ENCODE measurements at places on chromosomes 3 and 15.

DNA sequence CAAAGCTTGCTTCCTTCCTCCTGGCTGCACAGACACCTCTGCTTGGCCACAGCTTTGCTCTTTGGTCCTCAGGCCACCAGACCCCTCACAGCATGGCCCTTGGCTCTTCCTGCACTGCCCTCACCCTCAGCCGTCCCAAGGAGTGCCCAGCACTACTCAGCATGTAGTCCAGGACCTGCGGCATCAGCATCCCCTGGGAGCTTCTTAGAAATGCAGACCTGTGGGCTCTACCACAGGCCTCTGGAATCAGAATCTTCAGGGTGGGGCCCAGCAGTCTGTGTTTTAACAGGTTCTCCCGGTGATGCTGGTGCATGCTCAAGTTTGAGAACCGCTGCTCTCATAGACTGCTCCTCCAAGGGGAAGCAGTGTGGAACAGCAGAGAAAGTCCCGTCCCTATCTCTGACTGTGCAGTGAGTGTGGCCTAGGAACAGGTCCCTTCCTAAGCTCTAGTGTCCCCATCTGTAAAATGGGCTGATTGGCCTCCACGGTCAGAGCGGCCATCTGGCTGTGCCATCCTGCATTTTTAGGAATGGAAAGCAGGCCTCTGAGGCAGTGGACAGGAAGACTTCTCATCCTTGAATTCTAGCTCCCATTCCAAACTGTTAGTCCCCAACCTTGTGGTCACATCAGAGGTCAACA, 36.6 kb downstream of the GOLGA6A start:
- no peak for DNase-seq

GRCh38 chr3:70914862-70915261, 602.4 kb upstream of the MDFIC2 start:
- DNase-seq = no peak

- DNase-seq = no peak
These were observed 495.3 kb upstream of the AGTR1 start for GRCh38 chr3:148202386-148202785.

DNA sequence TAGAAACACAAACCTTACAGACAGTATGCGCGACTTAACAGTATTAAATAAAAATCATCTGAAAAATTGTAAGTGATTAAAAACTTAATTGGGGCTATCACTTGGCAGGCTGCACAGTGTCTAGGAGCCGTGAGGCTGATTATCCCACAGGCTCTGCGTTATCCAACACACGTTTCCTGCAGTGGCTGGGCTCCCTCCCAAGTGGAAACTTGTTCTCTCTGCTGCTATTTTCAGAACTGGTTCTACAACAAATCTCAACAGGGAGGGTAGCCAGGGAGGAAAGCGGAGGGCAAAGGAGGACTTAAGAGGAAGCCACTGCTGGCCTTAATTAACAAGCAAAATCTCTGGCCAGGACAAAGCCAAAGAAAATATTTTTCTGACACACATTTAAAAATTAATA, 555.2 kb downstream of the MAGI1 start:
- no peak for DNase-seq

- no peak for DNase-seq
These were observed 45.4 kb upstream of the UBE2E1 start for GRCh38 chr3:23760325-23760724.

DNA sequence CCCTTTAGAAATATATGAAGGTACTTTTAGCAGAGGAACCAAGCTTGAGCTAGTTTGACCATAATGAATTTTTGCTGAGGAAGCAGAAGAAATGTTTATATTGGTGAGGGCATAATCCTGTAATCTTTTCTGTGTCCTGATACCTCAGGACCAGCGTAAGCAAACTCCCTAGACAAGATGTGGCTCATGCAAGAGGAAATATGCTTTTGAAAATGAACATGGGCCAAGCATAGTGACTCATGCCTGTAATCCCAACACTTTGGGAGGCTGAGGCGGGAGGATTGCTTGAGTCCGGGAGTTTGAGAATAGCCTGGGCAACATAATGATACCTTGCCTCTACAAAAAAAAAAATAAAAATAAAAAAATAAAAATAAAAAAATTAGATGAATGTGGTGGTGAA, 78.5 kb downstream of the PPARG start:
- DNase-seq = no peak

- DNase-seq = peak; percentile 78
These were observed 357.7 kb downstream of the CLSTN2 start for GRCh38 chr3:140292684-140293083.

DNA sequence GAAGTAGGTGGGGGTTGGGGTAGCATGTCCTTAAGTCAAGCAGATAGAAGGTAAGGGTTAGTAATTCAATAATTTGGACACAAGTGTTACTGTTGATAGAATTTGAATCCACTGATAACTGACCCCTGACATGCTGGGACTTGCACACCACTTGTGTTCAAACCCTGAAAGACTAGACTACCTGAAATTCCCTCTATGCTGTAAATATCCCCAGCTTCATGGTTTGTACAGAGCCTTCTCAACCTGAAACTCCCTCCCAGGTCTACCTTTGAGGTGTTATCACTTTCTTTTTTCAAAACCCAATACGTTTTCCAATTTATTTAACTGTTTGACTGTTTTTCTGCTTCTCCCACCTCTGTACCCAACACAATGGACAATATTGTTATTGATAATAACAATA, 459.6 kb downstream of the NLGN1 start:
- DNase-seq = no peak

DNA sequence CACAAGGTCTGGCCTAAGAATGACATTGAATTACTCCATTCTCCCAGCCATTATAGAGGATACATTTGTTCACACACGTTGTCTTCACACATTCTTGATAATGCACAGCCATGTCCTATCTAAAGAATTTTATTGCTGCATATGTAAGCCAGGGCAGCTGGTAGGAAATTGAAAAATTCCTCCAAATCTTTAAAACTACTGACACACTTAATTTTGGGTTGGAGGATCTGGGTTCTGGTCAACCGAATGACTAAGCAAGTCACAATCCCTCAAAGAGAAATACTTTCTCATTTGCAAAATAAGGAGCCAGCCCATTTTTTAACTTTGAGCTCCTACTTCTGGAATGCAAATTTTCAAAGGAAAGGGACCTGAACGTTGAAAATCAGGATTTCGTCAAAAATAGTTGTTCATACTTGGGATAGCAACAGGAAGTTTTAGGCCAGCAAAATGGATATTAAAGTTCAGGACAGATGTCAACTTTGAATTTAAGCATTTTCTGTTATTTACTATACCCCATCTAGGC, 638.3 kb downstream of the NTRK3 start:
- DNase-seq = no peak

- no peak for DNase-seq
These were observed 69.8 kb upstream of the GCNT3 start for GRCh38 chr15:59541750-59542149.

- DNase-seq = no peak
These were observed 507.6 kb downstream of the FHIT start for GRCh38 chr3:60743631-60744164.

DNA sequence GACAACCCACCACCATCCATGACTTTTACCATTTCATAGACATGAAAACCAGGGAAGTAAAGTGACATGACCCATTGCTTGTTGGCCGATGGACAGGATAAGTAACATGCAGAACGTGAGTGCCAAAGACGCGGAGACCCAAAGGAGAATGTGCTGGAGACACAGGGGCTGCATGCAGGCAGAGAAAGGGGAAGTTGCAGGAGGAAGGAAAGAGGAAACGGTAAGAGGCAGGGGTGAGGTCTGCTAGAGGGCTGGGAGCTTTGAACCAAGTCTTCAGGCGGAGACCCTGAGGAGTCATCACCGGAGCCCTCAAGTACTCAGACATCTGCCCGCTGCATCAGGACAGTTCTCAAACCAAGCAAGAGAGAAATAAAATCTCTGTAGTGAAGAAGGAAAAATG, 34.9 kb downstream of the MAGEF1 start:
- no peak for DNase-seq

DNA sequence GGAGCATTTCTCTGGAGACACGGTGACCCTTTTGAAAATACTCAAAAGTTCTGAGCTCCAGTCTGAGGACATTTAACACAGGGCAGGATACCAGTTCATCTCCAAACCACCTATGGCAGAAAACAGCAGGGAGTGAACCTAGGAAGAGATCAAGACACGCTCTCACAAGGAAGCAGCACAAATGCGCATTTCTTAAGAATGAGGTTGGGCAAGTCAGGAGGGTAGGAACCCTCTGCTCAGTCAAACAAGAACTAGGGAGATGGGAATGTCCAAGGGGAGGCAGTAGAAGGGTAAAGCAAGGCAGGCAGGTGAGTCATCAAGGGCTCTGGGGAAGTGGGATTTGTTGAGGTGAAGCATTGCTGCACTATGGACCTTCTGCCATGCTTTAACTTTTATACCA, 60.3 kb upstream of the PSMD6 start:
- DNase-seq = no peak

GRCh38 chr3:12158387-12159226, at the start of gene TIMP4:
TIMP4 (minus strand) TSS chr3:12158912; CDS start chr3:12158840, 72 bp downstream.
- no peak for DNase-seq

DNA sequence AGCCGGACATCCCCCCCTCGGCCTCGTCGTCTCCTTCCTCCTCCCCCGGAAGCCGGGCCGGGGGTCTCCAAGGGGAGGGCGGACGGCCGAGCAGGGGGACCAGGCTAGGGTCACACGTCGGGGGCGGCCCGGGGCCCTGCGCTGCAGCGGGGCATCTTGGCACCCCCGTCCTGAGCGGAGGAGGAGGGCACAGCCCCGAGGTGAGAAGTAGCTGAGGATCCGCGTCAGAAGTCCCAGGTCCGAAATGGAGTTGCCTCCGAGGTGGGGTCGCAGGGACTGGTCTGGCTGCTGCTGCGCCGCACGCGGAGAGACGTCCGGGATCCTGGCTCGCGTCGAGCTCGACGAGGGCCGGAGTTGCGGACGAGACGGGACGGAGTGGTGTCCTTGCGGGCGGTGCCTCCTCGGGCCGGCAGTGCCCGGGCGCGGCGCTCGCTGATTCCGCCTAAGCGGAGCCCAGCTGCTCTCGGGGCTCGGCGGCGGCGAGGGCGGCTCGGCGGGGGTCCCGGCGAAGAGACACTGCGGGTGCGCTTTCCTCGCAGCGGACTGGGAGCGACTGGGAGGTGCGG, at the start of gene ADCY5:
ADCY5 (minus strand) TSS at position 555 of the 566 bp plus-strand sequence; CDS start at position 10, 545 bp downstream.
- no peak for DNase-seq

- peak; percentile 8 for DNase-seq
These were observed 4.1 kb upstream of the GCSAM start for GRCh38 chr3:112136959-112137693.

- DNase-seq = peak; percentile 40
These were observed 66.7 kb downstream of the SLC6A1 start for GRCh38 chr3:11059090-11059798.

- DNase-seq = no peak
These were observed 20.0 kb upstream of the CILP start for GRCh38 chr15:65231306-65231705.

DNA sequence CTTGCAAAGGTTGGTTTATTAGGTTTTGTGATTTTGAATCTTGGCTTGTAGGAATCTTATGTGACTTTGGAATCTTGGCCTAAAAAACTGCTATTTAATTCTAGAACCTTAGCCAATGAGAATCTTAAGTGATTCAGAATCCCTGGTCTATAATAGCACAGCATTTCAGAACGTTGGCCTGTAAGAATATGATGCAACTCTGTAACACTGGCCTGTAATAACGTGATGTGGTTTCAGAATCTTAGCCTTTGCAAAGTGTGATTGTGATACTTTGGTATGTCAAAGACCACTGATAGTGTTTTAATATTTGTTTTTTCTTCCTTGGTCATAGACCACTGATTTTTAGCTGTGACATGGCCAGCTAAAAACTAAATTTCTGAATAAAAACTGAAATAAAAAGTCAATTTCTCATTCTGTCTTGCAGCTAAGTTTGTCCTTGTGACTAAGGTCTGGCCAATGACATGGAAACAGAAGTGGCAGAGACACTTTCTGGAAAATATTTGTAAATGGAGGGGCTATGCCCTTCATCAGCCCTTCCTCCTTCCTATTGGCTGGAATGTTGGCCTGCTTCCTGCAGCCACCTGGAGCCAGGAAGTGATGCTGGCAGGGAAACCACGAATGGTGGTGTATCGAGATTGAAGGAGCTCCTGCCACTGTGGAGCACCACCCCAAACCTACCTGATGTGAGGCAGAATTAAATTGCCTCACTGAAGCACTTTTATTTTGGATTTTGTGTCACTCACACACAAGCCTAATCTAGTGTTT, 42.3 kb upstream of the CORO2B start:
- DNase-seq = peak; percentile 83

- DNase-seq = no peak
These were observed 220.4 kb downstream of the SNRPN start for GRCh38 chr15:25175033-25175788.

GRCh38 chr3:65783117-65783516, 255.6 kb downstream of the MAGI1 start:
- no peak for DNase-seq

DNA sequence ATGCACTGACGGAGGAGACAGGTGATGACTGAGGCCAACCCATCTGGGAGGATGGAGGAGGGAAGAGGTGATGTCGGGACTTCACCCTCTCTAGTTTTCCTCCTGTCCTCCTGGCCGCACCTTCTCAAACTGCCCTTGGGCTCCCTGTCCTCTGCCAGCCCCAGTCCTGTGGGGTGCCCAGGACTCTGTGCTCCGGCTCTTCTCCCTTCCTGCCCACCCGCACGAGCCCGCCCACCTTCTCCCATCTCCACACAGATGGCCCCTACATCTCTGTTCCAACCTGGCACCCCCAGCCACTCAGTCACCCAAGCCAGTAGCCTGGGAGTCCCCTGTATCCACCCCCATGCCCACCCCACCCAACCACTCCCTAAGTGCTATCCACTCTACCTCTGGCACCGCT, 206.7 kb upstream of the LINGO1 start:
- no peak for DNase-seq

DNA sequence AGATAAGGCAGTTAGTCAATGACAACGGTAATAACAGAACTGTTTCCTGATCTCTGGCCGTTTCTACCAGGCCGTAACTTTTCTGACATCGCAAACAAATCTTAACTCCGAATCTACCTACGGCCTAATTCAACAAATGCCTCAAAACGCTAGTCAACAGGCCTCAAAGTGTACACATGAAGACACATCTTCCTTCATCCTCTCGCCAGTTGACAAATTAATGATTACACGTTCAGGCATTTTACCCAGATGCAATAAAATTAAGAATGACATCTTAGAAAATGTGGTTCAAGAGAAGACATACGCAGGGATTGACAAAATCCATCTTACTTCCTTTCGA, 1.5 kb downstream of the SFMBT1 start:
- DNase-seq = no peak
